Lower leg skin (tissue), 4 donors: ENCODE measurements at places on chromosomes 7 and 10. TPM values are rescaled to one million over a fixed set of nuclear protein-coding genes. Genes with fewer than 3 reads are reported as not detected.

DNA sequence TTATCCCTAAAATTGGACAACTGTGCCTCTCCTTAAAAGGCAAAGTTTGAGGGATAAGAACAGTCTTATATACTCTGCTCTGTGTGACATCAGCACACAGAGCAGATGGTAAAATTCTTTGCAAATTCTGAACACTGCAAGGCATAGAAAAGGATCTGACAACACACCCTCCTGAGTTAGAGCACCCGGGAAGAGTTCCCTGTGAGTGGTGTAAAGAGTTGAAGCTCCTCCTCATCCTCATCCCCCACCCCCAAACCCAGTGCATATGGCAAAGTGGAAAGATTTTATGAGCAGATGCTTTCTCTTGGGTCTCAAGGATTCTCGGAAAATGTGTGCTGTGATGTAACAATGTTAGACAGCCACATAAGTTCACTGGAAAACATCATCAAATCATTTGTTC, 40.0 kb upstream of the DGKI start:
- no peak for DNase-seq

GRCh38 chr10:119335671-119336353, 128.4 kb downstream of the GRK5 start:
- DNase-seq: no peak

GRCh38 chr7:132609222-132609621, 33.0 kb upstream of the PLXNA4 start:
- DNase-seq: no peak

DNA sequence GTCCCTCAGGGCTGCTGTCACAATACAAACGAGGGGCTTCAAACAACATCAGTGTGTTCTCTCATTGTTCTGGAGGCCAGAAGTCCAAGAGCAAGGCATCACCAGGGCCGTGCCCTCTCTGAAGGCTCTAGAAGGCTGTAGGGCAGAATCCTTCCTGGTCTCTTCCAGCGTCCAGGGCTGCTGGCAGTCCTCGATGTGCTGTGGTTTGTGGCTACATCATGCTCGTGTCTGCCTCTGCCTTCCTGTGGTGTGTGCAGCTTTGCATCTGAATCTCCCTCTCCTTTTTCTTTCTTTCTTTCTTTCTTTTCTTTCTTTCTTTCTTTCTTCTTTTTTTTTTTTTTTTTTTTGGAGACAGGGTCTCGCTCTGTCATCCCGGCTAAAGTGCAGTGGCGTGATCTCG, 103.5 kb downstream of the INSYN2A start:
- no peak for DNase-seq

- DNase-seq: peak; percentile 57
Observed at GRCh38 chr7:159141660-159142059, 3.0 kb downstream of the VIPR2 start.

GRCh38 chr7:29556405-29557195, 7.0 kb upstream of the PRR15 start:
- no peak for DNase-seq

DNA sequence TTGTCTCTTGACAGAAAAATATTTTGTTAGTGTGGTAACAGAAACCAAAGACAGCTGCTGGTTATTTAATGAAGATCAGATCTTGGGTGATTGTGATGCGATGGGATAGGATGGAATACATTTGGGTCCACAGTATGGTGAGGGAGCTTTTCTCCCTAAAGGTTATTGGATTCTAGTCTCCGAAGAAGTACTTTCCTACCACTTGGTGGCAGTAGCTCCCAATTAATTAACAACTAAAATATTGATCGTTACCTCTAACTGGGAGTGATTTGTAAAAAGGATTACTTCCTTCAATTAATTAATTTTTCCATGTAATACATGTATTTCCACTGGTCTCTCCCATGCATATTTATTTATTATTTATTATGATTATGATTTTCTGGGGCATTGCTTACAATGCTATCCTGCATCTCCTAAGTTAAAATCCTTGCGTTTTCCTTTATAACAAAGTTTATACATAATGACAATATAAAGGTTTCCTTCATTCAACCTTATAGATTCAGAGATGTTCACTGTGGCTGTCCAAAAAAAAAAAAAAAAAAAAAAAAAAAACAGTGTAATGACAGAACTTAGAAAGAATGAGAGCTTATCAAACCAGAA, 25.6 kb downstream of the TMEM196 start:
- DNase-seq: no peak

DNA sequence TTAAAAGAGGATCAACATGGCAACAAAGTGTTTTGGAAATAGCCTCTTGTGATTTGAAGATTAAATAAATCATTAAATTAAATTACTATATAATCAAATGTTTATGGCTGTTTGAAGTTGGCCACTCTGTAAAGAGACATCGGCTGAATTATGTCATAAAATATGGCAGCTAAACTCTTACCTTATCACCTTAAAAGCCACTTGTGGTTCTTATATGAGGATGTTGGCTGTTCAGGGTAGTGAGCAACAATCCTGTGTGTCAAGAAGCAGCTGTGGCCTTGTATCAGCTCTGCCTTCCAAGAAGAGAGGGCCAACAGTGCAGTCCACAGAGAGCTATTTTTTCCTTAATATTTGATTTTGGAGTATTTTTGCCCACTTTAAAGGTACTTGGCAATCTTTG, 113.4 kb upstream of the CDK6 start:
- DNase-seq: no peak

- DNase-seq: no peak
Observed at GRCh38 chr10:113425541-113425951, 127.3 kb upstream of the HABP2 start.

GRCh38 chr7:63900394-63901203, 98.0 kb upstream of the ZNF722 start:
- DNase-seq: no peak

- no peak for DNase-seq
Observed at GRCh38 chr7:378041-378420, 88.1 kb downstream of the FOXL3 start.

DNA sequence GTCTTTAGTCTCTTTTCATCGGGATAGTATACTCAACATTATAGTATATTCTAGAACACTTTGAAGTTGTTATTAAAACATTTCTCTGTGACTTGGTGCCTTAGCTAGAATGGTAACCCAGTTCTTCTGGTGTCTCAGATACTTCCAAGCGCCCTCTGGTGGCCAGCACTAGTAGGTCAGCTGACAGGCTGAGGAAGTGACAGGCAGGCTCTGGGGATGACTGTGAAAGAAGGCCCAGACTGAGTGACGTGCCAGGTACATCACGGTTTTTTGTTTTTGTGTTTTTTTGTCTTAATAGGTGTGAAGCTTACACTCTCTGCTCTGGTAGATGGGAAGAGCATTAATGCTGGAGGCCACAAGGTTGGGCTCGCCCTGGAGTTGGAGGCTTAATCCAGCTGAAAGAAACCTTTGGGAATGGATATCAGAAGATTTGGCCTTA, 5.1 kb downstream of the COMTD1 start:
- peak; percentile 90 for DNase-seq

Gene ABCB1
- 0.91 TPM for total RNA-seq

Gene DNAJC12
- total RNA-seq: not detected

Gene PTEN
- total RNA-seq: 54.8 TPM

Gene ADAM22
- 0.74 TPM for total RNA-seq

Gene DIP2C
- total RNA-seq: 10.6 TPM
